ENCODE measurements at places on chromosomes 5 and 9. TPM values are rescaled to one million over a fixed set of nuclear protein-coding genes. Genes with fewer than 3 reads are reported as not detected.

GRCh38 chr5:151923866-151924476 is 680 bp downstream of the GLRA1 start:
- DNase-seq, result no peak

GRCh38 chr5:111670826-111671492 is 86.0 kb downstream of the NREP start:
- no peak for DNase-seq

DNA sequence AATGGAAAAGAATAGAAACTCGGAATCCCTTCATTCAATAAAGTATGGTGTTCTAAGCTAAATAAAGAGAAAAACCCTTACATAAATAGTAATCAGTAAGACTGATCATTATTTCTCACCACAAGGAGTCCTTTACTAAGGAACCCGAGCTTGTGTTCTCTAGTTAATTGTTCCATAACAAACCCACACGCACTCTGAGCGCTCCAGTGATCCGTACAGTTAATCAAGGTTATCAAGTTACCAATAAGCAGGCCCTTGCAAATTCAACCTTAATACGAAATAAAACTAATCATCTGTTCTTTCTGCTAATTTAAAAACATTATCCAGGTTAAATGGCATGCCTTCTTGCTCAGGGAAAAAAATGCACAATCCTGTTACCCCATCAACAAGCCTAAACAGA is 224.4 kb downstream of the FRMD3 start:
- DNase-seq, result no peak

DNA sequence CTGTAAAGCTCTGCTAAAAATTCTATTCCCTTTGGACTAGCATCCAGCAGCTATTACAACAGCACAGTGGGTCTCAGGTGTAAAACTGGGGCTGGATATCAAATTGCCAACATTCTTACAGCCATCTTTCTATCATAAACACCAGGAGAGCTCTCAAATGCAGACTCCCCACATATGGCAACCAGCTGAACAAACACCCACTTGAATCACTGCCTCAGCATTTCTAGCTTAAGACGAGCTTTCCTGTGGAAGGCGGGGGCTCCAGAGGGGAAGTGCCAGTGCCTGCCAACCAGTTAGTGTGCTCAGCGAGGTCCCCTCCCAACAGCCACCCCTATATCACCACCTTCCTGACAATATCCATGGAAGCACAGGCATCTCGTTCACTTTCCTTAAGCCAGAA is 62.2 kb downstream of the IPPK start:
- no peak for DNase-seq

The MLANA gene
- total RNA-seq, result not detected

The DNAH5 gene
- 0.60 TPM for total RNA-seq

Measured in tibial nerve (tissue), 4 donors.